NCI-H69 (cell line): ENCODE measurements at places on chromosomes 3 and 15.

- no peak for DNase-seq
Observed at GRCh38 chr15:99165956-99166689, 61.2 kb downstream of the SYNM start.

DNA sequence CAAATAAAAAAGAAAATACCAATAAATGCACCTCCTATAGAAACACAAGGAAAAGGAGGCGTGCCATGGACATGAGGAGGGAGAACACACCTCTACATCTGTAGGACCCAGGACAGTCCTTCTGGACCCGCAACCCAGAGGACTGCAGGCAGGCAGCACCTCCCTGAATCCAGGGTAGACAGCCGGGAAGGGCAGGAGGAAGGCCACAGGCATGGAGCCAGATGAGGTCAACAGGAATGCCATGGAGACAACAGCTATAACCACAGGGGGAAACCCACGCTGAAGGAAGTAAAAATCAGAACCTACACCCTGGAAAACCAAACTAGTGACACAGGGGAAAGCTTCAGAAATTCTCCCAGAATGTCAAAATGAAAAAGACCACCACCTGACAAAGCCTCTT, 248.8 kb upstream of the NSMCE3 start:
- no peak for DNase-seq

DNA sequence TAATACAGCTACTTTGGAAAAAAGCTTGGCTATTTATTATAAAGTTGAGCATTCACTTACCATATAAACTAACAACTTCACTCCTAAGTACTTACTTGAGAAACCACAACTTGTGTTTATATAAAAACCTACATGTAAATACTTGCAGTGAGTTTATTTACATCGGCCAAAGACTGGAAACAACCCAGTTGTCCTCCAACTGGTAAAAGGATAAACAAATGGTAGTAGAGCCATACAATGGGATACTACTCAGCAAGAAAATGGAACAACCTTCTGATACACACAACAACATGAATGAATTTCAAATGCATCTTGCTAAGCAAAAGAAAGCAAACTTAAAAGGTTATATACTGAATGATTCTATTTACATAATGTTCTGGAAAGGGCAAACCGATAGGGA, 63.7 kb downstream of the SLC7A14 start:
- DNase-seq = no peak

- no peak for DNase-seq
Observed at GRCh38 chr15:72411111-72411510, 13.0 kb downstream of the TMEM202 start.

DNA sequence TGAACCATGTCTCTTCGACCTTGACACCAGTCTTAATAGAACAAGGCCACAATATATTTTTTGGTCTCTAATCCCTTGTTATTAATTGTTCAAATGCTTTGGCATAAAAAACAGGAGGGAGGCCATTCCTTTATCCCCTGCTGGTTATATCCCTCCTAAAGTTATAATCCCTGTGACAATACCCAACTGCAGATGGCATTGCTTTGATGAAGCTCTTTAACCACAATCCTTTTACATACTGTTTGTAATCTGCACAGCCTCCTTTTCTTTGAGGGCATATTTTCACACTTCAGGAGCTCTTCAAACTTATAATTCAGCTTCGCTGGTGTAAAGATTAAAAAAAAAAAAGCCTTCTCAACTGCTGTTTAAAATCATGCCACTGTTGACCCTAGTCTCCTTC, 919.0 kb downstream of the EPHA3 start:
- no peak for DNase-seq

DNA sequence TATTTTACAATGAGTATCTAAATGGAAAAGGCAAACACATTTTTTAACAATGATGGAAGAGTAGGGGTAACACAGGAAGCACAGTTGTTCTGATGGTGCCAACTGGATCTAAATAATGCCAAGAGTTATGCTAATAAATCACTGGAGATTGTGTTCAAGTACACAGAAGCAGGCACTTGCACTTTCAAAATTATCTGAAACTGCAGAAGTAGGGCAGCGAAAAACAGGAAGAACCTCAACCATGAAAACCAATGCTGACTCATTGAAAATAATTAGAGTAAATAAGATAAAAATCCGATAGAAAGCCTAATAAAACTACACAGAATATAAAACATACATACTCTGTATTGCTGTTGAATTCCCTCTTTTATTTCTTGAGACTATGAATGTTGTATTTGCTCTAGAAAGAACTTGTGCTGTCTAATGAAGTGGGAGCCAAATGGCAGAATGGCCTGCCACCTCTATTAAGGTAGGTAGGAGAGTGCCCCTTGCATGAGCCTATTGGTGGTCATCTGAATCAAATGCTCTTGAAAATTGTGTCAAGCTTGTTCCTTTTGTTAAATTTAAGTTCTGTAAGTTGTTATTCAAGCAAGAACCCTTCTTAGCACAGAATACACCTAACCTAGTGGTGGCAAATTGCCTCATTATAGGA, 93.7 kb downstream of the ABI3BP start:
- no peak for DNase-seq

- no peak for DNase-seq
Observed at GRCh38 chr3:143562789-143563188, 285.5 kb downstream of the SLC9A9 start.

- DNase-seq = no peak
Observed at GRCh38 chr3:149501524-149501923, 27.0 kb downstream of the TM4SF4 start.

- no peak for DNase-seq
Observed at GRCh38 chr3:188241072-188241471, 87.1 kb downstream of the LPP start.

- no peak for DNase-seq
Observed at GRCh38 chr15:98610991-98611390, 37.3 kb upstream of the IGF1R start.

- DNase-seq = no peak
Observed at GRCh38 chr3:28053759-28054158, 187.7 kb upstream of the CMC1 start.

- no peak for DNase-seq
Observed at GRCh38 chr15:85744579-85744978, 50.1 kb downstream of the KLHL25 start.

- DNase-seq = no peak
Observed at GRCh38 chr3:110400315-110400714, 671.3 kb upstream of the NECTIN3 start.

DNA sequence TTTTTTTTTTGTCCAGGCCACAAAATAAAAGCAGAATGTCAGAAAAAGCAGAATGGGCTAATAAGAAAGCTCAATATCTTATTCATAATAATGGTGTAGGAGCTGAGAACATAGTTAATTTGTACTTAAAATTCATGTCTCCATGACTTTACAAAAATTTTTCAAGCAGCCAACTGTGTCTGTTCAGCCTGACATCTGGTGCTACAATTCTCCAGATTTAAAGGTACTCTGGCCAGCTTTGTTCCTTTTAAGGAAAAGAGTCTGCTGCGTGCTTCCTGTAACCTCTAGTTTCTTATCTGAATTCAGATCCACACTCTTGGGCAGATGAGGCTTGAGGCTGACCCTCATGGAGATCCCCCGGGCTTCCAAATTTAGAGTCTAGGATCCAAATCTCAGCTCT, 8.7 kb upstream of the RFX7 start:
- DNase-seq = peak; percentile 77

- DNase-seq = no peak
Observed at GRCh38 chr3:126389794-126390146, 4.9 kb upstream of the CFAP100 start.

DNA sequence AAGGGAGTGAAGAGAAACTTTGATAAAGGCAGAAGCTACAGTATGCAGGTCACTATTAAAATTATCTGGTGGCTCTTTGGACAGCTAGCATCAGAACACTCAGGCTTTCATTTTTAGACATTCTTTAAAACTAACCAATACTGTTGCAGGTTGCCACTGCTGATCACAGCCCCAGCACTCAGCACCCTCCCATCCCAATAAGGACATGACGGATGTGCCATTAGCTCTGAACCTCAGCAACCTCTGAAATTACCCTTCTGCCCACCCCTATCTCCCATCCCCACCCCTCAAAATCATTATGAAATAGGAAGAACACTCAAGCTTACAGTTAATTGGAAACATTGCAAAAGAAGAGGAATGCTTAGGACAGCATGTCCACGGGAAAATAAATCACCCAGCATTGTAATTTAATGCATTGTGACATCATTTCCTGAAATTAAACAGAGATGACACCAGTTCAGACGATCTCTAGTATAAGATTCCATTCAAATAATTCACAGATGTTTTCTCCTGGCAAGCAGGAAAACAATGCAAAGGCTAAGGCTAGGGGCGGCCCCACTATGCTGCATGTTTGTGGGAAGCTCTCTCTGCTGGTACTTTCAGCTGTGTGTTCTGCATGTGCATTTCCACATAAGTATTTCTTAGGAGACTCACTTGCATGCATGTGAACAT, 71.6 kb downstream of the MEIS2 start:
- DNase-seq = peak; percentile 57

DNA sequence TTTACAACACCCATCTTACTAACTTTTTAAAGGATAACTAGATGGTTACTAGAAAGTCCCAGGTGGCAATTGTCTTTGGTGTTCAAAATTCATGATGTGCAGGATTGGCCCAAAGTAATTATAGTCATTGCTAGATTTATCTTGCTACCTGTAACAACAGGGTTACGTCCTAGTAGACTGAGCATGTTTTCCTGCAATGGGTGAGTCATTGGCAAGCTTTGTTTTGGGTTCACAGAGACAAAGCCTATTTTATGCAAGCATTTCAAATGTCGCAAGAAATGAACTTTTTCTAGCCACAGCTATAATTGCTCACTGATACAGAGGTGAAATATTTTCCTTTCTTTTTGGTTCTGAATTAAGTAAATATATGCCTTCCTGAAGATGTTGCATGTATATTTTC, 267.6 kb downstream of the AGBL1 start:
- no peak for DNase-seq

DNA sequence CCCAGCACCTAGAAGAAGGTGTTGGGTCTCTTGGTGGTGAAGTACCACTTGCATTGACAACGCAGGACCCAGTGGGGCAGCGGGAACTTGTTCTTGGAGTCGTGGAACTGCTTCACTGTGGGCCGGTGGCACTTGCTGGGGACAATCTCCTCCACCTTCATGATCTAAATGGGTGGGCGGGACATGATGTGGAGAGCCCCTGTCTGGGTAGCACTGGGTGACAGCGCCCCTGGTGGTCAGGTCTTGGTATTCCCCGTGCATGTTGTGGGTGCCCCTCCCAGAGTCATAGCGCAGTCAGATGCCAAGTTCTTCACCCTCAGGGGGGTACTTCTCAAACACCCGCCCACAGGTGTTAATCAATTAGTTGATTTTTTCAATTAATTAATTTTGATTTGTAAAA, 60.2 kb downstream of the AGBL1 start:
- DNase-seq = peak; percentile 2

- DNase-seq = no peak
Observed at GRCh38 chr3:98262046-98262445, 2.0 kb upstream of the OR5H6 start.

- DNase-seq = no peak
Observed at GRCh38 chr15:43067717-43068461, 37.9 kb downstream of the UBR1 start.

- no peak for DNase-seq
Observed at GRCh38 chr3:178217479-178217878, 318.8 kb upstream of the KCNMB2 start.

- DNase-seq = no peak
Observed at GRCh38 chr15:72117486-72118016, 399 bp downstream of the MYO9A start.
